ENCODE measurements at places on chromosomes 2 and 18.
A peak's percentile ranks its signal among the peaks of the same experiment; 100 is the strongest.

DNA sequence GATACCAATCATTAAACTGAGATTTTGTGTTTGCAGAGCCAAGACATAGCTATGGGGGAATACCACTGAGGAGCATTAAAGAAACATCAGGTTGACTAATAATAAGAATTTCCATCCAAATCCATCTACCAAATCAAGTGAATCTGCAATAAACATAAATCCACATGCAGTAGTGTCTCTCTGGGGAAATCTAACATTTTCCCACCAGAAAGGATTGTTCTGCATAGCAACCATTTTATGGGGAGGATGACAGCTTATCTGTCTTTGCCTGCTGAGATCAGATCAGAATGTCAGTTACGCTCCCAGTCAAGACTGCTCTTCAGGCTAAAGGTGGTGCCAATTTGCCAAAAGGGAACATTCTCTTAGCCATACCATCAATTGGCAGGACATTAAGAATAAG, 1098.9 kb upstream of the CHAC2 start:
- DNase-seq: no peak

- DNase-seq: no peak
Observed at GRCh38 chr2:202824901-202825300, 46.7 kb downstream of the ICA1L start.

- DNase-seq: no peak
Observed at GRCh38 chr18:10514082-10514481, 11.7 kb upstream of the NAPG start.

DNA sequence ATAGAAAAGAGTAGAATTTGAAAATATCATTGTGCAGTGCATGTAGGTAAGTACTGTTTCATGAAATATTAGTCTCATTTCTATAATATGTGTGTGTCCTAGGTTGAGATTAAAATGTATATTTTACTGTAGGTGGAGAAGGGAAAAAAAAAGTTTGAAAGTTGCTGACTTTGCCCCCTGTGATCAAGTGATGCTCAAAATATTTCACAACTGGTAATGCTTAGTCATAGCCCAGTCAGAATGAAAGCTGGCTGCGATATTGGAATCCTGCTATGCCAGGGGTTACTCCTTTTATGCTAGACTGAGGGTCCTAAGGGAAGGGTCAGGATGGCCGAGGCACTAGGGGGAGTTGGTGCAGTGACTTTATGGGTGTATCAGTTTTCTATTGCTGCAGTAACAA, 19.5 kb upstream of the CFAP36 start:
- peak; percentile 17 for DNase-seq

- no peak for DNase-seq
Observed at GRCh38 chr2:233074106-233074505, 14.0 kb downstream of the INPP5D start.

DNA sequence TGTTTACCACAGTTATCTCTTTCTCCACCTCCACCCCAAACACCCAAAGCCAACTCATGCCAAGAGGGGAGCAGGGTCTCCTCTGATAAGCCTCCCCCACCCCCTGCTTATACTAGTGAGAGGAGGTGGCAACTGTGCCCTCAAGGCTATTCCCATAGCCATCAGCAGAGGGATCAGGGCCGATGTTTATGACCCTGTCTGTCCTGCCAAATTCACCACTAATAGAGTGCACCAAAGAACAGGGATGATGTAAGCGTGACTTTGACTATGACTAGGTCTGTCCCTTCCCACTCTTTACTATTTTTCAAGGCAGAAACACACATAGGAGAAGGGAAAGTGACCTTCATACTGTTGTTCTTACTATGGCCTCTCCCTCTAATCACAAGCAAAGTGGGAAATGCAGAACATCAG, 74.6 kb downstream of the CLHC1 start:
- peak; percentile 96 for DNase-seq

- no peak for DNase-seq
Observed at GRCh38 chr2:120722568-120723421, 12.9 kb upstream of the GLI2 start.

- no peak for DNase-seq
Observed at GRCh38 chr2:212970132-212970531, 181.3 kb downstream of the IKZF2 start.

- DNase-seq: peak; percentile 28
Observed at GRCh38 chr2:63052411-63053080, 1.9 kb downstream of the OTX1 start.

DNA sequence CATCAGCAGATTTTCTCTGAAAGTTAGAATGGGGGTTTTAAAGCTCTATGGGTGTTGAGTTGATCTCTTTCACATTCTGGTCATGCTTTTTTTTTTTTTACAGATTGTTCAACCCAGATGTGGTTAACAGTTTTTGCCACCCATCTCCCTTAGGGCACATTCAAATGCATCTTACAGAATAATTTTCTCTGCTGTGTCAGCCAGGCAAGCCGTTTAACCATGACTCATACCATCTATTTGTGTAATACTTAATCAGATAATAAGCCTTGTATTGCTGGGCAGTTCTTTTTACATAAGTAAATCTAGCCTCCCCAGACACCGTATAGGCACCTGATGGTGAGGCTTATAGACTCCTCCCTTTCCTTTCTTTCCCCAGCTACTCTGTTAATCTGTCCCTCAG, 62.0 kb downstream of the TGIF1 start:
- peak; percentile 96 for DNase-seq

GRCh38 chr2:206855585-206856433, 83.5 kb upstream of the CPO start:
- DNase-seq: no peak

DNA sequence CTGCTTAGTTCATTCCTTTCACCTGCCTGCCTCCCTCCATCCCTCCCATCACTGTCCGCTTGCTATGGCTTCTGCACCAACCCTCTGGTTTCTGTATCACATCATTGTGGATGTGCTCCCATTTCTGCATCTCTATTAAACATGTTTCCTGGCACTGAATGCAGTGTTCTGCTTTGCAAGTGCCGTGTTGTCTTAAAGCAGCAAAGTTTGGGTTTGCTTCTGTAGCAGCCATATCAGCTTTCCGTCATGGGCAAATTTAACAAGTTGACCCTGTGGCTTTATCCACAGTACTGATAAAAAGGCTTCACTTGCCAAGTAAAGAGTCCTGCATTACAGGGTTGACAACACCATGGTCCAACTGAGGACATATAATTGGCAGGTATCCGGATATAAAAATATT, 165.5 kb downstream of the PTGR3 start:
- DNase-seq: no peak

DNA sequence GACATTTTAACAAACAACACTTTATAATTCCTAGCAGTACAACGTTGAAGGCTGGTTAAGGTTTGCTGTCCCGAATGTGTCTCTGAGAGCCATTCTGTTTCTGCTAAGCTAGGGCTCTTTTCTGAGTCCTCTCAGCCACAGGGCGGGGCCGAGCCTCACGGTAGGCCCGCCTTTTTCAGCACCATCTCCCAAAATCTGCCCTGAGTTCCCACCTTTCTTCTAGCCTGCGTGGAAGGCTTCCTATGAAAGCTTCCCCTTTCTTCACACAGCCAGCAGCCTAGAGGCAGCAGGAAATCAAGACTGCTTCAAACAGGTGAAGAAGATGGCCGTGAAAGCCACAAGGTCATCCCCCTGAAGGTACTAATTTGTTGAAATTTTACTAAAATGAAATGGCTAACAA, 255.5 kb downstream of the CDH2 start:
- DNase-seq: no peak

DNA sequence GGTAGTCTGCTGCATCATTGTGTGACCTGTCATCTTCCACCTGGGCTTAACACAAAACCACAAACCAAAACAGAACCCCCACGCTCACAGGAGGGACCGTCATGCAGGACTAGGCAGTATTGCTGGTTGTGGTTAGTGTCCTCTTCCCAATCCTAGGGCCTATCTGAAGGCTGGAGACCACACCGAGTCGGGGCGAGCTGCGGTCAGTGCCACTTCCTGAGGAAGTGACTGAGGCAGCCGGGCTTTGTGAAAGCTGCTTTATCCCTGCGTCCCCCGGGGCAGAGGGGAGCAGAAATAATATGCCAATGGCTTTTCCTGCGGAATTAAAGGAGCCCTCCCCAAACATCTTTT, 22.9 kb downstream of the ZNF532 start:
- DNase-seq: peak; percentile 65

Data from hematopoietic multipotent progenitor cell treated with erythropoietin and hydrocortisone succinate and interleukin-3 and kit ligand, for 6 days (in vitro differentiated cells).